Substantia nigra (tissue), 51 donors: ENCODE measurements at places on chromosomes 12 and 14.

DNA sequence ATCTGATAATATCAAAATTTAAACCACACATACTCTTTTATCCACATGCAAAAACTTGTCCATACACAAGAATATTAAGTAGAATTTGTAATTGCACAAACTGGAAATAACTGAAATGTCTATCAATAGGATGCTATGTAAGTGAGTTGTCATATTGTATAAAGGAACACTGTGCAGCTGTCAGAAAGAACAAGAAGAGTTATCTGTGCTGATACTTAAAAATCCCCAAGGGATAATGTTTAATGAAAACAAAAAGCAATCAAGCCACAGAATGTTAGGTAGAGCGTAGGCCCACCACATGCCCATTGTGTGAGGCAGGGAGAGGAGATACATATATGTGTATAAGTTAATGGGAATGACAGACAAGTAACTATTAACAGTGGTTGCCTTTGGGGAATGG is 25.9 kb upstream of the HIGD1C start:
- no peak for DNase-seq

- no peak for DNase-seq
Measured at GRCh38 chr14:77457115-77457521, 283 bp downstream of the VIPAS39 start.

DNA sequence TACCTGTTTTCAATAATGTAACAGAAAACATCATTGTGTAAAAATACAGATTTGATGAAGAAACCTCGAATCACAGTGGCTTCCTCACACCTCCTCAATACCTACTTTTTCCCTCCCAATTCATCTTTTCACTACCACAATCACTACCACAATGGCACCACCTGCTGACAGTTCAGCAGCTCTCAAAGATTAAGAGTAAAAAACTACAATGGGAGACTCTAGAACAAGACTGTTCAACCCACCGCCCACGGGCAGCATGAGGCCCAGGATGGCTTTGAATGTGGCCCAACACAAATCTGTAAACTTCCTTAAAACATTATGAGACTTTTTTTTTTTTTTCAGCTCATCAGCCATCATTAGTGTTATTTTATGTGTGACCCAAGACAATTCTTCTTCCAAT is 15.2 kb downstream of the MED6 start:
- DNase-seq: no peak

DNA sequence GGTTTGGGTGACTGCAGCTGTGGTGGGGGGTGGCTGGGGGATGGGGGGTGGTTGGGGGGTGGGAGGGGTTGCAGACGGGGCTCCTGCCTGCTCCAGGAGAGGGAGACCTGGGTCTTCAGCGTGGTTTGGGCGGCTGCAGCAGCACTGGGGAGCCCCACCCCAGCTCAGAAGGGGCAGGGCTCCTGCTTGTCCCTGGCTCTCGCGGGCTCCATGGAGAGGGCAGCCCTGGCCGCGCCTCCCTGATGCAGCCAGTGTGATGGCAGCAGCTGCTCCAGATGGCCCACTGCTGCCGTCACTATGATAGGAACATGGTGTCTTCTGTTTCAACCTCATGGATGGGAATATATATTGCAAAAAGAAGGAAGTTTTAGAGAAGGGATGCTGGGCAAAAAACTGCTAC is 22.9 kb downstream of the TRHDE start:
- no peak for DNase-seq
